CD4-positive, alpha-beta T cell treated with Interleukin-21 for 1 hour (primary cell): ENCODE measurements at places on chromosomes 11 and 22.

- no peak for DNase-seq
These were observed 12.5 kb downstream of the FLRT1 start for GRCh38 chr11:64048042-64048854.

DNA sequence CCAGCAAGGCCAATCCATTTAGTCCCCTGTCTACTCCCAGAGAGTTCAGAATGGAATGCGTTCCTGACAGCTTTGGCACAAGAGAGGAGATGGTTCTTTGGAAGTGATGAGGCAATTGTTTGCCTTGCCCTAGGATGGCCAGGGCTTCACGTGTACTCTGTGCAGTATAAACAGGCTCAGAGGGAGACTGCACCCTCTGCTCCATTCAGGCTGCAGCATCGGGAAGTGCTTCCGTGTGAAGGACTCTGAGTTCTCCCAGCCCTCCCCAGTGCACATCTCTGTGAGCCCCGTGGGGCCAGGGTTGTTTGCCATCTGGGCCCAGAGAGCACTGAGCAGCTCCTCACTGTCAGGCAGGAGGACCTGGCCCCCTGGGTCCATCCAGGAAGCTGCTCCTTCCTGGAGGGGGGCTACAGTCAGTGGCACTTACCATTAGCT lies 215.3 kb upstream of the TBCEL start:
- DNase-seq, result no peak

DNA sequence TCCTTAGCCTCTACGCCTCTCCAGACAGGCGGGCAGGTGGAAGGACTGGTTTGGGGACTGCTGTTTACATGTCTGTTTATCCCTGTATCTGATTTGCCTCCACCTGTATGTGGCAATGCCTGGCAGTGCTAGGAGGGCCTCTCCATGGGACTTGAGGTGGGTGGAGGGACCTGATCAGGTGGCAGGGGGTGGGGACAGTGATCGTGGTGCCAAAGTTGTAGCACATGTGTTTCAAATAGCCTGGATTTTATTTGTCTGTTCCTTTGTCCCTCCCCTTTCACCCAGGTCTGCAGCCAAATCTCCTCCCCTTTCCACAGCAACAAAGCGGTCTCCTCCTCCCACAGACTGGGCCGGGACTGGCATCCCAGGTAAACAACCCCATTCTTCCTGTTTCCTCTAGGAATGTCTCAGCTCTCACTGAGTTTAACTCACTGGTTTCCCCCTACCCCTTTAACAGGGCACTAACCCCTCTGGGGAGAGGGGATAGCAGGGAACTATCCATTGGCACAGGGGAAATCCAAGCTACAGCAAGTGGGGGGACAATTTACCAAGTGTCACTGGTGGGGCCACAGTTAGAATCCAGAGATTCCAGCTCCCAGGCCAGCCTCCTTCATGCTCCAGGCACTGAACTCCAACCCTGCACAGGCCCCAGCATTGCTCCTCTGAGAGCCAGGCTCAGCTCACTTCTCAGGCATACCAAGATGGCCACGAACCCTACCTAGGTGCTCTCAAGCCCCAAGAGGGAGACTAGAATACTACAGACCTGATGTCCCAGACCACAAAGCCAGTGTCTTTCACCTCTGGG lies 22.9 kb upstream of the TLCD5 start:
- DNase-seq, result no peak

DNA sequence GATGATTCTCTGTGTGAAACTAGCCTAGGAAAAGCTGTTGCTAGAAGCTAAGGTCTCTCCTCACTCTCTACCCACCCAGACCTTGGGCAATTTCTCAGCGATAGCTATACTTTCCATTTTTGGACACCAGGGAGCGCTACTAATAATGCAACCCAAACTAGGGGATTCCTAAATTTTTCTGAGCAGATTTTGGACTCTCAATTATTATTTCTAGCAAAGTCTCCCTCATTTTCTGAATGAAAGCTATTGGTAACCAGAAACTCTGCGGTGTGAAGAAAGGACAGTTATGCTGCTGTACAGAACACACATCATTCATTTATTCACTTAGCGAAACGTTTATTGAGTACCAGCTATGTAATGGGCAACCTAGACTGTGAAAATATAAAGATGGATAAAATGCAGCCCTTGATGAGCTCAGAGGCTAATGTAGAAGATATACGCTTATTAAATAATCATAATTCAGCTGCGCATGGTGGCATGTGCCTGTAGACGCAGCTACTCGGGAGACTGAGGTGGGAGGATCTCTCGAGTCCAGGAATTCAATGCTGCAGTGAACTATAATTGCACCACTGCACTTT lies 6.1 kb upstream of the STIM1 start:
- peak; percentile 77 for DNase-seq

DNA sequence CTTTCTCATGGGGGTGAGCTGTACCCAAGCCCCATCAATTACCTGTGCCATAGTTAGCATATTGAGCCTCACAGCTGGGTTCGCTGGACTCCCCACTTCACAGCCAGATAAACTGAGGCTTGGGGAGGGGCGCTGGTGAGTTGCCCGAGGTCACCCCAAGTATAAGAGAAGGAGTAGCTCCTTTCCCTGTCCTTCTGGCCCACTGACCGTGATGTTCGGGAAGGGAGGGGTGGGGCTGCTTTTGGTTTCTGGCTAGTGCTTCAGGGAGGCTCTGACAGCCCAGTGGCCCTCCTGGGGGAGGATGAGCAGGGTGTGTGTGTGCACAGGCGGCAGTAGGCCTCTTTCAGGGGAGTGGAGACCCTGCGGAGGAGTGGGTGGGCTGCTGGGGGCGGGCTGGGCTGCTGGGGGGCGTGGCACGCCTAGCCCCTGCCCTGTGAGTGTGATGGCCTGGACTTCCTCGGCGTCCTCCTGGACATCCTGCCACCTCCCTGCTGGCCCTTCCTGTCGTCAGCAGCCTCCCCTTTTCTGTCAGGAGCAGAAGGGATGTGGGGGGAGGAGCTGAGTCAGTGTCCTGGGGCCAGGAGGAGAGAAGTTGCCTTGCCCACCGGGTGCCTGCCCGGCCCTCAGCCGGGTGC lies 50.3 kb downstream of the TRIOBP start:
- no peak for DNase-seq

DNA sequence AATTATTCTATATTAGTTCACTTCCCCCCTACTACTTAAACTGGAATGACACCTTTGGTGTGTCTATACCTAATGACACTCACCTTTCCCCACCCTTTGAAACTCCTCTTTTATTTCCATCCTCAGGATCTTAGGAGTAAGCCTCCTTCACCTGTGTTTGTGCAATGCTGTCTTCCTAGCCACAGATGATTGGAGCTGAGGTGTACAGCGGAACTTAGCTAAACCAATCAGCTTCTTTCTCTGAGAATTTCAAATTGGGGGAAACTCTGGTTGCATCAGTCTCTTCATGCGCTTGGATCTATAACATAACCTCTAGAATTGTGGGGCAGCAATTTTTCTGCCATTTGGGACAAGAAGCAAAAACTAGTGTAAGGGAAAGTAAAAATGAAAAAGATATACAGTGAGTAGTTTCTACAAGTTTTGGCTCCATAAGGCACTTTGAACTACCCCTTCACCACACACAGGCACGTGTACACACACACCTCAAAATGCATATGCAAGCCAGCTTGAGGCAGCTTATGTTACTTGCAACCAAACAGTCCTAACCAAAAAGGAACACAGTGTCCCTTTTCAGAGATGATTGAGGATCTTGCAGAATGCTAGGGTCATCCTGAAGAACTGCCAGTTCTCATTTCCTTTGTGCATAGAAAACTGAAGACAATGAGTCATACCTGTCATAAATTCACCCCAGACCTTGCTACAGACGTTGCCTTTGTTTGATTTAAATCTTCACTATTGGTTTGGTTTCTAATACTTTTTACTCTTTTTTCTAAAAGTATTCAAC lies 36.0 kb upstream of the LDLRAD3 start:
- DNase-seq, result no peak

DNA sequence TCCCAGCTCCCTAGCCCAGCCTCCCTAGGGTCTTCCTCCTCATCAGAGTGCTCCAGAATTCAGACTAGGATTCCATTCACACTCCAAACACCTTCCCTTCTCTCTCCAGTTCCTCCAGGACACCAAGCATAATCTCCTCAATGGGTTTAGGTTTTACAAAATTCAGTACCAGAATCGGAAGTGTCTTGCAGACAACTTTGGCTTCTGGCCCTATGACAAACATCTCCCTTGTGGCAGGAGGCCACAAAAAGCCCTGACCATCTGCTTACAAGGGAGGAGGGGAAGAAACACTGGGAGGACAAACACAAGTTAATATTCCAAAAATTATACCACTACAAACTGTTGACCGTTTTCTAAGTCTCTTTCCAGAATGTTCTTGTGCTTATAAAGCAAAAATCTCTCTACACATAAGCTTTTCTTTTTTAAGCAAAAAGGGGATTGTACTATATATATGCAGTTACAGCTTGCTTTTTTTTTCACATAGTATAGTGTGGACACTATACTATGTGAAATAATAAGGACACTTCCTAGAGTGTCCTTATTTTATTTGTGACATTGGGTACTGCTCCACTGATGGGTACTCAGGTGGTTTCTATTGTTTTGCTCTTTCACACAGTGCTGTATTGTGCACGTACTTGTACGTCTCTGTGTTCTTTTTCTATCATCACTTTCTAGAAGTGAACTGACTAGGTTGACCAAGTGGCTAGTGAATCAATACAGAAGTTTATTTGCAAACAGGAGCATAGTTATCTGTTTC lies 78.7 kb downstream of the BDNF start:
- DNase-seq, result no peak

- no peak for DNase-seq
These were observed 1584.3 kb upstream of the RAG2 start for GRCh38 chr11:38182126-38182866.

GRCh38 chr22:26711205-26711963 lies 54.0 kb downstream of the MIAT start:
- peak; percentile 17 for DNase-seq

GRCh38 chr11:28017816-28018215 lies 90.1 kb downstream of the KIF18A start:
- DNase-seq, result no peak

DNA sequence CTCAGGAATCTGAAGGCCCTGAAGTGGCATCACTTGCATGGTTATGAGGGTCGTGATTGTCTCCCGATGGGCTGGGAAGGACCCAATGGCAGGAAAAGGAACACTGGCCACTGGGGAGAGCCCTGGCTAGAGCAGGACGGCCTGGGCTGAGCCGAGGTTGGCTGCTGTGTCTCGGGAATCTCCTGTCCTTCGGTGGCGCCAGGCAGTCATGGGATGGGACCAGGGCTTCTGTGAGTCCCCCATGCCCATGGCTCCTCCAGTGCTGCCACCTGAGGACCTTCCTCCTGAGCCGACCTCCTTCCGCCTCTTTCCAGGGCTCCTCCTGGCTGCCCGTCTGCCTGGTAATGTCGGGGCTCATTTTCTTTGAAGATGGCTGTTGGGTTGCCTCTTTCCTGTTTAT lies 1394.0 kb downstream of the BRD1 start:
- DNase-seq, result no peak

DNA sequence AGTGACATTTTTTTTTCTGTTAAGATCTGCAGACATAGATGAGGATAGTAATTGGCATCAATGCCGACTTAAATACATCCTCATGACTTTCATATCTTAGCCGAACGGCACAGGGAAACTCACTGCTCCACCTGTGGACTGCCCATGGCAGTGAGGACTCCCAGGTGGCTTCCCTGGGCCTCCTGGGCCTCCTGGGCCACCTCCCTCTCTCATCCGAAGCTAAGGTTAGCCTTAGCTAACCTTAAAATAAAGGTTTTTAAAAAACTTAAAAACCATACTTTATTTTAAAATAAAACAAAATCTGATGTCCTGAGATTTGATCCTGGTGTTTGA lies 38.1 kb upstream of the TSKU start:
- no peak for DNase-seq

- no peak for DNase-seq
These were observed 2.9 kb downstream of the DIXDC1 start for GRCh38 chr11:111939836-111940604.

DNA sequence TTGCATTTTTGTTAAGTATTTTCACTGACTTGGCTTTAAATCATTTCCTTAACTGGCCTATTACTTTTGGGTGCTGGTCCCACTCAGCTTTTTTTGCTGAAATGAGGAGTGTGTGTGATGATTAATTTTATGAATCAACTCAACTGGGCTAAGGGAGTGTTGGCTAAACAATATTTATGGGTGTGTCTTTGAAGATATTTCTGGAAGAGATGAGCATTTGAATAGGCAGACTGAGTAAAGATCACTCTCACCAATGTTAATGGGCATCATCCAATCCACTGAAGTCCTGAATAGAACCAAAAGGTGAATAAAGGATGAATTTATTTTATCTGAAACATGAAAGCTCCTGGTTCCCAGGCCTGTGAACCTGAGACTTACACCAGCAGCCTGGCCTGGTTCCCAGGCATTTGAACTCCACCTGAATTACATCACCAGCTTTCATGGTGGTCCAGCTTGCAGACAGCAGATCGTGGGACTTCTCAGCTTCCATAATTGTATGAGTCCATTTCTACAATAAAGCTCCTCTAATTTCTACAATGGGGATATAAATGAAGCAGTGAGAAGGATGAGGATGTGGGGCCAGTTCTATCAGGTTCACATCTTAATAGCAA lies 241.3 kb upstream of the ZC3H12C start:
- DNase-seq, result no peak

GRCh38 chr11:77789061-77789730 lies 31.3 kb downstream of the RSF1 start:
- DNase-seq, result no peak
